ENCODE measurements at places on chromosomes 2 and 18.

DNA sequence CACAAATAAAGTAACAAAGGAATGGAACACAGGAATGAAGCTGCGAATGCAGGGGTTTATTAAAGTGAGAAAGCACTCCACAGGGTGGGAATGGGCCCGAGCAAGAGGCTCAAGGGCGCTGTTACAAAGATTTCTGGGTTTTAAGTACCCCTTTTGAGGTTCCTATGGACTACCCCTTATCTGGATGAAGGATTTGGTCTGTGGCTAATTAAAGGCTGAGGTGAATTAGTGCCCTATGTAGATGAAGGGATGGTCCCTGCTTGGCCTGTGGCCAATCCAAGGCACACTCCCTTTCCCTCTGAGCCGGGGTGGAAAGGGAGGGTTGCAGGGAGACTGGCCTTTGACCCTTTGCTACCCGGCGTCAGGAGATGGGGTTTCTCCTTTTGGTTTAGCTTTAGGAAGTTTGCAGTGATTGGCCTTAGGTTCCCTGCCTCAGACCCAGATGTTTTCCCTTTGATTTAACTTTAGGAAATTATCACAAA lies 47.5 kb upstream of the CNGA3 start:
- DNase-seq = no peak

DNA sequence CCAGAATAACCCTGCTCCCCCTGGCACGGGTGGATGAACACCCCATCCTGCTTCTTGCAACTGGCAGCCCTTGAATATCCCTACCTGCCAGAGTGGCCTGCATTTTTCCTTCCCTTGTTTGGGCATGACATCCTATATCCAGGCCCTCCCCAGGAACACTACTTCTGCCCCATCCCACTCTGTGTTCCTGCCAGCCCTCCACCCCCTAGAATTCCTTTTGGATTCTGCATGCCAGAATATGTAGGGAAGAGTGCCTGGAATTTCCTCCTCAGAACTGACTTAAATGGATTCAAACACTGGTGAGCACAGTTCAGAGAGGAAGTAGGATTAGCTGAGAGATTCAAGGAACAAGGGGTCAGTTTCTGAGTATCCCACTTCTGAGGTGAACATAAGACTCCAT lies 123.5 kb upstream of the PELI1 start:
- no peak for DNase-seq

DNA sequence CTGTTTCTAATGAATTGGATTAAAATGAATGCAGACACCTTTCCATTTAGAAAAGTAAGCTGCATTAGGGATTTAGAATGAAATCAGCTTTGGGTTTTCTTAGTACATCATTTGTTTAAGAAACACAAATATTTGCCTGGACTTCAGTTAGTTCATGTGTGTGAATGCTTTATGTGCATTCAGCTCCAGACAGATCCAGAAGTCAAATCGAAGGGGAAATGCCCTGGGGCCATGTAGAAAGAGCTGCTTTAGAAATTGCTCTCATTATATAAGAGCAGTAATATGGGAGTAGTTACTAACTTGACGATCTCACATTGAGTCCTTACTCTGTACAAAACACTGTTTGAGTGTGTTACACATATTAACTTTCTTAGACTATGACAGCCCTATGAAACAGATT lies 88.0 kb upstream of the TTC39C start:
- no peak for DNase-seq

- no peak for DNase-seq
Observed at GRCh38 chr2:165794536-165794928, 485 bp upstream of the GALNT3 start.

DNA sequence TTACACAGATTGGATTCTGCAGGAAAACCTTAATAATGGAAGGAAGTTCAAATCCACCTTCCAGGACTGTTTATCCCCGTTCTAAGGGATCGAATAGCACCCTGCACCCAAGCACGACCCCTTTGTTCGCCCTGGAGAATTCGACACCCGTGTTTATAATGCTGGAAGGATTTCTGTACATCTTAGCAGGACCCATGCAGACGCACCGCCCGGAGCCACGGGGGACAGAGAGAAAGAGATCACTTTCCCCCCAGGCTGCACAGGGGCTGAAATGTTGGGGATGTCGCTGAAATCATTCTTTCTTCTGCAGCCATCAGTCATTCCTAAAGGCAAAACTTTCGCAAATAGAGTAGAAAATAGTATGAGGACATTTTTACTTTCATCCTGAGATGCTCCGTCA lies 238.7 kb upstream of the SALL3 start:
- no peak for DNase-seq

- no peak for DNase-seq
Observed at GRCh38 chr18:31553800-31554199, 37.9 kb upstream of the TTR start.

DNA sequence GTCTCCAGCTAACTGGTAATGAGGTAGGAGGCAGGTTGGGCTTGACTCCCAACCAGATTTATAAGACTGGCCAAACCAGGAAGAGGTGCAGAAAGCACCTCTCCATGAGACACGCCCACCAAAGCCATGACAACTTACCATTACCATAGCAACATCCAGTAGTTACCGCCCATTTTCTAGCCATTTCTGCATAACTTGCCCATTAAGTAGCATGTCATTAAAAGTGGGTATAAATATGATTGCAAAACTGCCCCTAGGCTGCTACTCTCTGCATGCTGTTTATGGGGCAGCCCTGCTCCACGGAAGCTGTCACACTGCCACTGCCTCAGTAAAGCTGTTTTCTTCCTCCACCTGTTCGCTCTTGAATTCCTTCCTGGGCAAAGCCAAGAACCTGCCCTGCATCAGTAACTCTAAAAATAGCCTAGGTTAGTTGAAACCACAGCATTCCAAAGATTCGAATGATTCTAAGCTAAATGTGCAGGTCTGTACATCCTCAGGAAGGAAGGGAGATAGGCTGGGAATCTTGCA lies 131.9 kb downstream of the ATL2 start:
- no peak for DNase-seq

DNA sequence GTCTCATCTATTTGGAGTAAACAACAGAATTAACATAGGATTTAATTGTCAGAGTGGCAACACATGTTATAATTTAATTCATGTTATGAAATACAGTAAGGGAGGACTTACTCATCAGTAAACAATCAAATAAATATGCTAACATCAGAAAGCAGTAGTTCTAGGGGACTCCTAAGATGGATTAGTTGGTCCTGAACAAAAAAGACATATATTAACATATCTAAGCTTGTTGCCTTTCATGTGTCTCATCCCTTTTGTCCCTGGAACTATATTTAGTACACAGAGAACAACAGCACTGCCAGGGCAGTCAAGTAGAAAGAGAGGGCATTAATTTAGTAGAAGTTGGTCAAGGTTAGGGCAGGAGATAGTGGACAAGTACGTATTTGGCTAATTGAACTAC lies 117.8 kb upstream of the FZD5 start:
- DNase-seq = no peak

GRCh38 chr2:96649342-96649741 lies 6.8 kb downstream of the FER1L5 start:
- no peak for DNase-seq

GRCh38 chr18:2536493-2536892 lies 34.8 kb downstream of the METTL4 start:
- DNase-seq = no peak

GRCh38 chr2:96690306-96691021 lies 47.9 kb downstream of the FER1L5 start:
- DNase-seq = no peak

DNA sequence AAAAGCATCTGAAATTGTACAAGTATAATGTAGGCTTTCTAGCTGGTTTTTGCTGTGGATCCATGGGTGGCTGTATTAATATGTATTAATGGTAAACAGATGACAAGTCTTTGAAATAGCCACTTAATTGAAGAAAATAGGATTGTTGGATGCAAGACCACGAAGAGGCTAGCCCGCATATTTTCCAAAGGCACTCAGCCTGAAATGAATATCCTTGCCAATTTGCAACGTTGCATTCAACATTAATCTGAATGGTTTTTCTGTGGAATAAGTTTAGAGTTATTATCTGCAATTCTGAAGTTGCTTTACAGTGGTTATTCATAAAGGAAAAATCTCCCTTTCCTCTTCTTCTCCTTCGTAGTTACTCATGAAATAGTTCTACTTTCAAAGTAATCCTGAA lies 86.2 kb upstream of the SPATS2L start:
- DNase-seq = no peak

GRCh38 chr2:183552716-183553115 lies 428.5 kb downstream of the NUP35 start:
- no peak for DNase-seq

GRCh38 chr2:235713189-235713588 lies 219.3 kb downstream of the AGAP1 start:
- no peak for DNase-seq

- no peak for DNase-seq
Observed at GRCh38 chr2:200877443-200877842, 11.4 kb downstream of the PPIL3 start.

- no peak for DNase-seq
Observed at GRCh38 chr2:234178330-234179030, 128.0 kb downstream of the SPP2 start.

DNA sequence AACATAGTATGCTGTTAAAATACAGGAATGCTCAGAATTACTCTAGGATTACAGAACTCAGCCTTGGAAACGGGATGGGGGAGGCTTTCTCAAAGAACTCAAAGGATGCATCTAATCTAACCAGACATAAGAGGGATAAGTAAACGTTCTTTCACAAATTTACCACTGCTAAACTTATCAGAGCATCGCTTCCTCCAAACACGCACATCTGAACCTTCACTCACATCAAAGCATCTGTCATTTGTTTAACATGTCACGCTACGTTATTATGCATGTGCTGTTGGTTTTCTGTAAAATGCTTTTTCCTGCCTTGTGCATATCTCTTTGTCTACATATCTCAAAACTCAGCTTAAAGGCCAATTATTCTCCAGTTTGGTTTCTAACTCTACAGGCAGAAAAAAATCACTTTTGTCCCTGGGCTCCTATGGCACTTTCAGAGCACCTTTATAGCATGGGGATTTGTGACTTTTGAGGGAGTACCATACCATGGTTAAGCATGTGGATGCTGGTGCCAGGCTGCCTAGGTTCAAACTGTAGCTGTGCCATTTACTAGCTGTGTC lies 106.7 kb upstream of the FSHR start:
- no peak for DNase-seq

DNA sequence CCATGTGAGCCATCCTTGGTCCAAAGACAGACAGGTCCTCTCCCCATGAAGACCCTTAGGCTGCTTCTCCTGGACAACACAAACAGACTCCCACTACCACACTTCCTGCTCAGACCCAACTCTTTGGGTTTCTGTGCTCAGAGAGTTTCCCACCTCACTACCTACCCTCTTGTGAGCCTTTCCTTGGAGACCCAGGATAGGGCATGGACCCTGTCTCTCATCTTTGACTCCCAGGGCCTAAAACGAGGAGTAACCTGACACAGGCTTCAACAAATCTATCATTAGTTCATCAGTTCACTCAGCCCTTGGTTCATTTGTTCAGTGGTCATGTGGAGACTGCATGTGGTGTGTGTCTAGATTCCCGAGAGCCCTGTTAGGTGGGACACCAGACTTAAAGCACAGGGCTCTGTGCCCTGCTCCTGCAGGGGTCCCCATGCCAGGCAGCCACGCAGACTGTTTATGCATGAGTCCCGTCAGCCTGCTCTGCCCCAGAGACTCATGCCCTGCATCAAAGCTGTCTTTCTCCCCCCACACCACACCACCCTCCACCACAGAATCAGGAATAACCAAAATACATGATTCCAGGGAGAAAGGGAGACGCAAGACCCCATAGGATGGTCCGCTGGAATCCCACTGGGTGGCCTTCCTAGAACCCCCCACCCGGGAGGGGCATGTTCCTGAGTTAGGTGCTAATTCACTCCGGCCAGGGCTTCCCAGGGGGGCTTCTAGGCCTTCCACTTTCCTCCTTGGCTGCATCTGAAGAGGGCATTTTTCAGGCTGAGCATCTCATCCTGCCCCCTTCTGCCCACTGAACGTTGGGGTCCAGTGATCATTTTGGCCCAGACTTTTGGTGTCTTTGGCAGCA lies 100.2 kb upstream of the TEX51 start:
- no peak for DNase-seq

DNA sequence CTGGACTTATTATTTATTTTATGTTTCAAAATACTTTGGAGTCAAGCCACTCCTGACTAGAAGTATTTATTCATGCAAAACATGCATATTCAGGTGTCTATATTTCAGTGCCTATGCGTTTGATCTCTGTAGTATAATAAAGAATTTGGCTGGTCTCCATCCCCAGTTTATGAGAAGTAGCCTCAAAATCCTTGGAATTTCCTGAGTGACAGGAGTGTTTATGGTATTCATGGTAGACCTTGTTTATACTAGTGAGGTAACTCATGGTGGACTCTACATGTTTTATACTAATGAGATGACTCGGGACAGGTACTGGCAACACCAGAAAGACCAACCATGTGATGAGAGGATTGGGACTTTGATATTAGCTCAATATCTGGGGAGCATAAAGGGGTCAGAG lies 43.9 kb upstream of the CSRNP3 start:
- no peak for DNase-seq

DNA sequence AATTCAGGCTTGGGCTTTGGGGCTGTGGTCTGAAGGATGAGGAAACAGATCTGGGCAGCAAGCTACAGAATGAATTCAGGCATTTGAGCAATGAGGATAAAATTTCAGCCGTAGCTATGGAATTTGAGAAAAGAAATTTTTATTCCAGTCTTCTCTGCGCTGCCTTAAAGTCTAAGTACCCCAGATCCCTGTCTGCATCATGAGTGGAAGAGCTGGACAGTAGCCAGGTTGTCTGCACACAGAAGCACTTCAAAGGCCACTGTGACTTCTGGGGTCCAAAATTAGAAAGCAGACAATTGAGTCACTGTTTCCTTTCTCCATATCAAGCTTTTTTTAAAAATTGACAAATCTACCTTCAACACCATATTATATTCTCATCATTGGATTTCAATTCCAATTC lies 787.6 kb upstream of the GCFC2 start:
- peak; percentile 9 for DNase-seq

DNA sequence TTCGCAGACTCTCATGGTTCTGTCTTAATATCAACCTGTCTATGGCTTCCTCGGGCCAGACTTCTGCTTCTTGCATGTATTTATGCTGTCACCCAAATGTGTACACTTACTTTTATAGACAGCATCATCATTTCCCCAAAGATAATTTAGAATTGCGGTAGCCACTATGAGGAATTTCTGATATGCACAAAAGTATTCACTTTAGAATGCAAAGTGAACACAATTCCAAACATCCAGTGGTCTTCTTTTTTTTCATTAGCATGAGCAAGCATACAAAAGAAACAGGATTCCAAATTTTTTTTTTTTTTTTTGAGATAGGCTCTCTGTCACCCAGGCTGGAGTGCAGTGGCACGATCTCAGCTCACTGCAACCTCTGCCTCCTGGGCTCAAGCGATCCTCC lies 21.0 kb upstream of the MCFD2 start:
- DNase-seq = no peak

DNA sequence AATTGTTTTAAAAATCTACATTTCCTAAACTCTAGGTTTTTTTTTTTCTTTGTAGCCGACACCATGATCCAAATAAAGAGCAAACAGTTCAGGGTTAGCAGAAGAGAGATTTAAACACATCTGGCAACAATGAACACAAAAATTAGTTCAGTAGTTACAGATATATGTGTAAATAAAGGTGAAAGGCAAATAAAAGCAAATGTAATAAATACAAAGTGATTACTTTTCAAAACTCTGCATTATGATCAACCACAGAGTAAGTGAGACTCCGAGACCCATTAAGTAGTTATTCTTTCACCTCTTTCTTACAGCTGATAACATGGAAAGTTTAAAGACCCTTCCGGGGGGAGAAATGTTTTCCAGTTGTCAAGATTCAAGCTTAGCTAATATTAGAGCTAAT lies 716 bp downstream of the CALCRL start:
- no peak for DNase-seq
